ENCODE measurements at places on chromosomes 6 and 20.

DNA sequence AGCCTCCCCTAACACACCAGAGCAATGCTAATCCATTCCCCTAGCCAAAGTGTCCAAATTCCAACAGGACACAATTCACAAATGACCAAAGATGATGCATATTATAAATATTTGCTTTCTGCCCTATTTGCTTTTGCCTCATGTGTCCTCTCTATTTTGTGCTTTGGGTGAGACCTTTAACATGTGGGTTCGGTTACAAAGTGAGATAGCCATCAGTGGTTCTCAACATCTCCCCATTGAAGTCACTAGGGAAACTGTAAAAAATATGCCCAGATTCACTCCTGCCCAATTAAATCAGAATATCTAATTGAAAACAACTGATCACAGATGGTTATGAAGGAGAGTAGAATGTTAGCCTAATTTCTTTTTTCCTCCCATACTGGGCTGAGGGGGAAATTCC, 159.2 kb downstream of the MTFR2 start:
- no peak for DNase-seq

GRCh38 chr6:95530176-95530819, 47.0 kb upstream of the MANEA start:
- DNase-seq = no peak

- DNase-seq = peak; percentile 71
Measured at GRCh38 chr20:13819885-13820645, 35.2 kb downstream of the NDUFAF5 start.

GRCh38 chr20:63080411-63080810, 73.6 kb upstream of the BHLHE23 start:
- no peak for DNase-seq

DNA sequence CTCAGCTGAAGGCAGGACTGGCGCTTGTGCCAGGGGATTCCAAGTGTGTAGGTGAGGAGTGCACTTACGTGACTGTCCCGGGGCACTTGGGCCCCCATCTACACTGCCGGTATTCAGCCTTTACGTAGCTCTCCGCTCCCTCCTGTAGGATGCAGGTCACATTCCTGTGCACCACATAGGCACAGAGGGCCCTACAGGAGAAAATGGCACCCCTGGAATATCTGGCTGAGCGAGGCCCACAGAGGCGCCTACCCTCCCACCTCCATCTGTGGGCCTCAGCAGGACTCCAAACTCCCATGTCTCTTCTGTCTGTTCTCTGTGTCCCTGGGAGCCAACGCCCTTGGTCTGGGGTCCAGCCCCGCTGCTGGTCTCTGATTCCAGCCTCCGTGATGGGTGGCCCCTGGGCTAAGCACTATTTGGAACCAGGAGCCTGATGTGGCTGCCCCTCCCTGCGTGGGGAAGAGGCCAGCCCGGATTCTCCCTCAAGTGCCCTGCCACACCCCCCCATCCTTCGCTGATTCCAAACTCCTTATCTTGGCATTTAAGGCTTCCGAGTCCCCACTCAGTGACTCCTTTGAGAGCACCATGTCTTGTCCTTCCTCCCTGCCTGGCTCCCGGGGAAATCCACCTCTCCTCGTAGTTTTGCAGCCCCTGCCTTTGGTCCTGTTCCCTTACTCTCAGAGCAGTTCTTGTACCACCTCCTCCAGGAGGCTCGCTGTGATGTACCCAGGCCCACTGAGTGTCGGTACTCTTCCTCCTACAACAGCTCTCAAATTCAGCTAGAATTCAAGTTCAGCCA, 1.5 kb downstream of the EMILIN3 start:
- no peak for DNase-seq

- DNase-seq = no peak
Measured at GRCh38 chr6:141347086-141347485, 785.6 kb upstream of the GJE1 start.

- no peak for DNase-seq
Measured at GRCh38 chr20:26208296-26209091, 511.8 kb upstream of the ZNF337 start.

DNA sequence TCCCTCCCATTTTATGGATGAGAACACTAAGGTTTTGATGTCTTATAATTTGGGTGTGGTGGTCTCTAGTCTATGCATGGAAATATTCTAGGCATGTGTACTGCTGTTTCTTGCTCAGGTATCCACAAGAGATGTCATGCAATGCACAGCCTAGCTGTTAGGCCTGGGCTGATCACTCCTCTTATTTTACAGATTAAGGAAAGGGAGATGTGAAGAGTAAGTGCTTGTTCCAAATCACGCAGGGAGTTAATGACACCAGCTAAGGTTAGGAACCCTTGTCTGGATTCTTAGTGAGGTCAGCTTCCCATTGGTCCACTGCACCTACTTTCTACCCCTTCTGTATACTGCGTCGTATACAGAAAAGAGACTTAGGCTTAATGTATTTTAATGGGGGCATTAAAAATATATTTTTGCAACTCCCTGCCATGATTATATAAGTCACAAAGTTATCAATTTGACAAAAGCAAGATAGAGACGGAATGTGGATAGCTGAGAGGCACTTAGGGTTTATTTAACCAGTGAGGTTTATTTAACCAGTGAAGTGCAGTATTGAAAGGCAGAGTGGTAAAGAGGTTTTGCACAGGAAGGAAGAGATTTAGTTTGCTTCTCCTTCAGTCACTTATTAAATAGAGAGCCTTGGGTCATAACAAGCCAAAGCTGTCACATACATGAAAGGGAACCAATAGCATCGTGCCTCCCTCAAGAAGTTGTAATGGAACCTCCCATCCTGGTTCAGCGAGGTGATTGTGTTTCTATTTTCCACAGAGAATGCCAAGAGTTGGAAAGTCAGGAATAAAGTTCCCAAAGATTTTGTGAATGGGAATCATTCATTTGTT, 95.0 kb upstream of the FAM184A start:
- no peak for DNase-seq

GRCh38 chr6:137148306-137149034, 25.0 kb downstream of the IL22RA2 start:
- DNase-seq = no peak

- DNase-seq = no peak
Measured at GRCh38 chr20:33349493-33349892, 51.8 kb downstream of the CDK5RAP1 start.

GRCh38 chr6:120805276-120805675, 529.0 kb downstream of the TBC1D32 start:
- DNase-seq = no peak

DNA sequence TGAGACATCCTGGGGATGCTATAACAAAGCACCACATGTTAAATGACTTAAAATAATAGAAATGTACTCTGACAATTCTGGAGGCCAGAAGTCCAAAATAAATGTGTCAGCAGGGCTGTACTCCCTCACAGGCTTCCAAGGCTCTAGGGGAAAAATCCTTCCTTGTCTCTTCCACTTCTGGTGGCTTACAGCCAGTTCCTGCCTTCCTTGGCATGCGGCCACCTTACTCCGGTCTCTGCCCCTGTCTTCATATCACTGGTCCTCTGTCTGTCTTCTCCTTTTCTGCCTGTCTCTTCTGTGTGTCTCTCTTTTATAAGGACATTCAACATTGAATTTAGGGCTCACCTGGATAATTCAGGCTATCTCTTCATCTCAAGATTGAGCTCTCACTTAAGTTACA, 155.3 kb upstream of the SYNCRIP start:
- DNase-seq = no peak

- DNase-seq = no peak
Measured at GRCh38 chr20:18361678-18362077, 73.4 kb downstream of the ZNF133 start.

DNA sequence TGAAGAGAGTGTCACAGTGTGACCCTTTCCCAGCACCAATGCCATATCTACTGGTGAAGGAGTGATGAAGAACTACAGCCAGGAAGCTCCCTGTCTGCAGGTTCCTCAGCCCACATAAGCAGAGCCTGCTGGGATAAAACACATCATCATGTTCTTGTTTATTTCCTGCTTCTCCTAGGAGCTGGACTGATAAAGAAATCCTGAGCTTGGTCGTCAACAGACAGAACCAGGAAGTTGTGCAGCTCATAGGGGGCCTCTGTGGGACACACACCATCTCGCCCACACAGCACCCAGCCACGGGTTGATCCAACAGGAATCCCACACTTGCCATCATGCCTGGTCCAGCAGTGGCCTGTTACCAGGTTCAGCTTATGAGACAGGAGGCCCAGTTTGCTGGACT, 2.8 kb upstream of the CSTL1 start:
- DNase-seq = no peak

DNA sequence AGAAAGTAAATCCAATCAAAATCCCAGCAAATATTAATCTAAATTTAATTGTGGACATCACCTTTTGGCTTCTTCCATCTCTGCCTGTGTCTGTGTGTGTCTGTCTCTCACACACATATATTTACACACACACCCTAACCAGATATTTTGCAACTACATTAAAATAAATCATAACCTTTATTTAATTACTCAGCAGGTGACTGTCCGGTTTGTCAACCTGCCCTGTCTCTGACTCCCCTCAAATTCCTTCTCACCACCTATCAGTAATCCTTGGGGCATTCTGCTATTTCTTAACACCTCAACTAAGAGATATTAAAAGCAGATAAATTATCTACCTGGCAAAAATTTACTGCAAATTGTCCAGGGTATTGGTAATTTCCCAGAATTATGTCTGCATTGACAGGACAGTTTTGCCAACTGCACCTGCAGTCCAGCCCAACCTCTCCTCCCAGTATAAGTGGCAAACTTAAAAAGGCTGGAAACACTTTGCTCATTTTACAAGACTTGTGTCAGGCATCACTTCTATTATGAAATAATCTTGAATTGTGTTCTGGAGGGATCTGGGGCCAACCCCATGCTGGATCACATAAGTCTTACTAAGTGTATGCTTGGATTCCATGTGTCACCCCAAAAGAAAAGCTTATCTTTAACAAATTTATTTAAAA, 216.1 kb downstream of the GMDS start:
- no peak for DNase-seq

- DNase-seq = no peak
Measured at GRCh38 chr6:118469468-118469867, 78.6 kb upstream of the PLN start.

GRCh38 chr6:111984081-111984480, 69.8 kb upstream of the CCN6 start:
- DNase-seq = no peak

GRCh38 chr6:141988954-141989705, 143.6 kb upstream of the GJE1 start:
- DNase-seq = peak; percentile 14

GRCh38 chr6:12010635-12011275, 1.4 kb upstream of the HIVEP1 start:
- peak; percentile 74 for DNase-seq

- DNase-seq = no peak
Measured at GRCh38 chr6:5850848-5851255, 155.9 kb downstream of the NRN1 start.

GRCh38 chr20:10643560-10643873, 30.3 kb downstream of the JAG1 start:
- no peak for DNase-seq

DNA sequence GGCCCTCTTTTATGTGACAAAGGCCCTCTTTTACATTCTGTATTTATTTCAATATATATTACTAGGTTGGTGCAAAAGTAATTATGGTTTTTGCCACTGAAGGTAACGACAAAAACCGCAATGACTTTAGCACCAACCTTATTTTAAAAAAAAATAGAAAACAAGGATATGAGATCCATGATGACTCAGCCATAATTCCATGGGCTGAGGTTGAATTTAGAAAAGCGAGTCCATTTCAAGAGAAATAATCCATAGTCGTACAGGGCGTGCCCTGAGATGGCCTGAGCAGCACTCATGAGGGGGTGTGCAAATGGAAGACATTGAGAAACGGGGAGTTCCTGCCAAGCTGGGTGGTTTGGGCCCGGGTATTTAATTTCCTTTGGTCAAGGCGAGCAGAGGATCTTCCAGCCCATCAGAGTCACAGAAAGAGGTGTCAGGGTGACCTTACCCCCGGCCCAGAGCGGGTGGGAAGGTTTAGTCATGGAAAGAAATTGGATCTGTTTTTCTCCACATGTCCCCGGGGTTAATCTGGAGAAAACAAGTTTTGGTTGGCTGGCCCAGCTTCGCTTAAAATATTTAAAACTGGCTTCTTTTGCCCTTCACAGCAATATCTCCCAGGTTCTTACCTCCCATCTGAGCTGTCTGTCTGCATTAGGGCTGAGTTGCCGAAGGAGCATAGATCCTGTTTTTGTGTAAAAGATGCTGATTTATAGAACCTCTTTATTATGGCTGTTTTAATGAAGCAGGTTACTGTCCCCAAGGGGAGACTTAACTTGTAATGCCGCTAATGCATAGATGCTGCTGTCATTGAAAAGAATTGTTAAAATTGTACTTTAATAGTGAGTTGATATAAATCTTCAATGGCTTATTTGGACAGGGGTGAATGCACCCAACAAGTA, 255.6 kb downstream of the PREX1 start:
- no peak for DNase-seq

- no peak for DNase-seq
Measured at GRCh38 chr20:63094767-63095499, 88.2 kb upstream of the BHLHE23 start.

- DNase-seq = no peak
Measured at GRCh38 chr20:38875175-38875993, 50.8 kb upstream of the FAM83D start.

- peak; percentile 13 for DNase-seq
Measured at GRCh38 chr6:4910037-4910760, 93.6 kb downstream of the RPP40 start.

DNA sequence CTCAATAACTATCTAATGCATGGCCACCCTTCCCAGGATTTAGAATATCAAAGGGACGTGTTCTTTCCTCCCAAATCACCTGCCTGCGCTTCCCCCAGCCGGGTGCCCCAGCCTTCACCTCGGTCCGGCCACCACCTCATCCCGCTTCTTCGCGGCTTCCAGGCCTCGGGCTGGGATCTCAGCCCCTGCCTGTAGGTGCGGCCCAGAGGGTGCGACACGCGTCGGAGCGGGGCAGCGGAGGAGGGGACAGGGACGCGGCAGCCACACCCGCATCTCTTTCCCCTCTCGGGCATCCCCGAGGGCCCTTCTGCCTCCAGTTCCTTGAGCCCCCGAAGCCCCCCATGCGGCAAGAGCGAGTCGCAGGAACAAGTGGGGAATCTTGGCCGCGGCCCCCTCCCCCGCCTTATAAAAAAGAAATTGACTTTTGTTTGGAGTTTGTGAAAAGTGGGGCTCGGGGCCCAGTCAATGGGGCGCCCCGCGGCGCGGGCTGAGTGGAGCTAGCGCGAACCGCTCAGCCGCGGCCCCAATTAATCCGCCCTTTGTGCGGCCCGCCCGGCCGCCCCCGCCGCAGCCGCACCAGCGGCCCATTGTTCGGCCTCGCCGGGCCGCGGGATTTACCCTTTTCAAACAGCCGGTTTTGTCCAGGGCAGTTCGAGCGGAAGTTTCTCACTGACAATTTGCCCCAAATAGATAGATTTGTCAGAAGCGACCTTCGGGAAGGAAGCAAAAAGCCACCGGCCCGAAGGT, 8.4 kb upstream of the NR2E1 start:
- no peak for DNase-seq

GRCh38 chr6:20056350-20056992, 155.8 kb downstream of the MBOAT1 start:
- DNase-seq = peak; percentile 67

DNA sequence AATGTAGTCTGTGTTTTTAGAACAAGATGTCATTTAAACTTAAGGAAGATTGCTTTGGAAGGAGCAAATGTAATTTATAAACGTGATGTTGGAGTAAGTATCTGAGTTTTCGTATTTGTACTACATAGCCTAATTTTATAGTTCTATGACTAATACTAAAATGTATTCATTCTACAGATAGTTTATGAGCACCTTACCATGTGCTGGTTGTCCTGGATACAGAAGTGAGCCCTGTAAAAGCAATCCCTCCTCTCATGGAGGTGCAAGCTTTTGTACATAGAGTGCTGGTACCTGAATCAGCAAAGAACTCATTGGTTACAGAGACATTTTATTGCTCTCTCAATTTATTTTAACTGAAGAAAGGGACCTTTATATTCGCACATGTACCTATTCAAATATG, 27.1 kb downstream of the TBPL1 start:
- no peak for DNase-seq

Measured in NCI-H1092 treated with DMSO at 0.1 percent for 48 hours (cell line).